Activated CD4-positive, alpha-beta T cell treated with anti-CD3 and anti-CD28 coated beads, Interleukin-2, amount 50 U/mL, for 48 hours (primary cell): ENCODE measurements at places on chromosomes 16 and 17.

GRCh38 chr16:63625126-63625525 lies 1496.7 kb downstream of the CDH11 start:
- DNase-seq: no peak

- no peak for DNase-seq
These were observed 123.4 kb downstream of the HS3ST3A1 start for GRCh38 chr17:13478326-13478830.

DNA sequence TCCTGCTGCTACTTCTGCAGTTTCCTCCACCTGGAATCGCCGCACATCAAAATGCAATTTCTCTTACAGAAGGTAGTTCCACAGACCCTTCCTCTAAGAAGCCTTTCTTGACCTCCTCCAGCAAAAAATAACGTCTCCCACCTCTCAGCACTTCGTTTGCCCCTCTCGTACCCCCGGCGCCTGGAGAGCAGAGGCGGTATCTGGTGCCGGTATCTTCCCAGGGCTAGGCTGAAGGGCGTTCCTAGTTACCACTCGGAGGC lies 482 bp downstream of the DCTPP1 start:
- DNase-seq: no peak

DNA sequence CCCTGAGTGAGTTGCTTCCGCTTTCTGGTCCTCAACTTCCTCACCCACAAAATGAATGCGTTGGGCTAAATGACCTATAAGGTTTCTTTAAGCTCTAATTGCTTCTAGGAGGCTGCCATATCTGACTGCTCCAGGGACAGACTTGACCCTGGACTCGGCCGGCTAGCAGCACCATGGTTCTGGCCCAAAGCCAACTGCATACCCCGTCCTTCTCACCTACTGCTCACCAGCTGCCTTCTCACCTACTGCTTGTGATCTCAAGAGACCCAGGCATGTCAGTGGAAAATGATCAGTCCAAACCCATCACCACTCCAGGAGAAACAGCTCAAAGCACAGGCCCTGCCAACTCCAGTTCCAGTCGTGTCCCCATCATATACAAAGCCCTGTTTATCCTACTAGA lies 124.3 kb upstream of the IRX5 start:
- DNase-seq: no peak
